Activated effector memory CD4-positive, alpha-beta T cell treated with Interleukin-2 at 50 U/mL for 16 hours (primary cell): ENCODE measurements at places on chromosomes 3 and 15.
A peak's percentile ranks its signal among the peaks of the same experiment; 100 is the strongest.

DNA sequence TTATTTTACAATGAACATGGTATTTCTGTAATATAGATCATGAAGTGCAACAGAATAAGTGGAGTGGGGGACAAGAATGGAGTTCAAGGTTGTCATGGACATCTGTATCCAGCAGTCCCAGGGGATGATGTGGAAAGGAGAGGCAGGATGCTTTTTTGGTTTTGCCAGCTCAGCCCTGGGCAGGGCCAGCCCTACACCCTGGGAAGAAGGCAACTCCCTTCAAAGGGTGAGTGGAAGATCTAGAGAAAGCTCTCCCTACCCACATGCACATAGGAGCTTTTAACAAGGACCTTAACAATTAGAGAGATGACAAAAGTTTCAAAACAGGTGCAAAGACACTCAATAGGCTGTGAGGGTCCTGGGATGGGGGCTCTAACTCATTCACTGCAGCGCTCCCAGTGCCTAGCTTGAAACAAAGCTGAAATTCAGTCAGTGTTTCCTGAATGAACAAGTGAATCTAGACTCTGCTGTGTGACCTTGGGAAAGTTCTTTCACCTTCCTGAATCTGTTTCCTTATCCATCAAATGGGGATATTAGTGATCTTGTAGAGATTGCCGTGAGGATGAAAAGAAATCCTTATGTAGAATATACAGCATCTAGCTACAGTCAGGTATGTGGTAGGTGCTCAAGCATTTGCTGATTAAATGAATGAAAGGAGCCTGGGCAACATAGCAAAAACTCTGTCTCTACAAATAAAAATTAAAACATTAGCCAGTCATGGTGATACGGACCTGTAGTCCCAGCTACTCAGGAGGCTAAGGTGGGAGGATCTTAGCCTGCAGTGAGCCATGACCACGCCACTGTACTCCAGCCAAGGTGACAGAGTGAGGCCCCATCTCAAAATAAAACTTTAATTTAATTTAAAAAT is 14.3 kb downstream of the BHLHE40 start:
- DNase-seq = no peak

- no peak for DNase-seq
These were observed 61.1 kb downstream of the MLH1 start for GRCh38 chr3:37054370-37054769.

DNA sequence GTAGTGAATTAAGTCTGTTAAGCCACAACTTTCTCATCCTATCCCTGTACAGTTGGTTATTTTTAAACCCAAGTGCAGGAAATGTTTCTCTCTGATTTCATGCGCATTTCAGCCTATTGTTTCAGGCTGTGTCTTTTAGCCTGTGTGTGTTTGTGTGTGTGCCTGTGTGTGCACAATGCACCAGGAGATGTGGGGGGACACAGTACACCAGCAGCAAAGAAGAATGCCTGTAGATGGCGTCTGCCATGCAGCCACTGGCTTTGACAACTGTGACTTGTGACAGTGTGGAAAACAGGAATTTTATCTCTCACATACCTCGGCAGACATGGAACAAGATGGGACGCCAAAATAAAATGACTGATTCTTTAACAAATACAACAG is 43.6 kb upstream of the PLXNA1 start:
- no peak for DNase-seq

DNA sequence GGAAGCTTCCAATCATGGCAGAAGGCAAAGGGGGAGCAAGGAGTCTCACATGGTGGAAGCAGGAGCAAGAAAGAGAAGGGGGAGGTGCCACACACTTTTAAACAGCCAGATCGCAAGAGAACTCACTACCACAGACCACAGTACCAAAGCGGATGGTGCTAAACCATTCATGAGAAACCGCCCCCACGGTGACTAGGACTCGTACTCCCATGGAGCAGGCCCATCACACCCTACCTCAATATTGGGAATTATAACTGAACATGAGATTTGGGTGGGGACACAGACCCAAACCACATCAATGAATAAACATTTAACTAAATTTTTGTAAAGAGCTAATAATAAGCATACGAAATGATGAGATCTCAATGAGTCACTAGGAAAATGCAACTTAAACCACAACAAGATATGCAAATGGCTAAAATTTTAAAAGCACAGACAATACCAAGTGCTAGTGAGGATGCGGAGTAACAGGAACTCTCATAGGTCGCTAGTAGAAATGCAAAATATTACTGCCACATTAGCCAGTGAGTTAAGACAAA is 10.0 kb downstream of the MRPS25 start:
- peak; percentile 26 for DNase-seq

- DNase-seq = no peak
These were observed 22.6 kb downstream of the SFMBT1 start for GRCh38 chr3:53023072-53023823.

DNA sequence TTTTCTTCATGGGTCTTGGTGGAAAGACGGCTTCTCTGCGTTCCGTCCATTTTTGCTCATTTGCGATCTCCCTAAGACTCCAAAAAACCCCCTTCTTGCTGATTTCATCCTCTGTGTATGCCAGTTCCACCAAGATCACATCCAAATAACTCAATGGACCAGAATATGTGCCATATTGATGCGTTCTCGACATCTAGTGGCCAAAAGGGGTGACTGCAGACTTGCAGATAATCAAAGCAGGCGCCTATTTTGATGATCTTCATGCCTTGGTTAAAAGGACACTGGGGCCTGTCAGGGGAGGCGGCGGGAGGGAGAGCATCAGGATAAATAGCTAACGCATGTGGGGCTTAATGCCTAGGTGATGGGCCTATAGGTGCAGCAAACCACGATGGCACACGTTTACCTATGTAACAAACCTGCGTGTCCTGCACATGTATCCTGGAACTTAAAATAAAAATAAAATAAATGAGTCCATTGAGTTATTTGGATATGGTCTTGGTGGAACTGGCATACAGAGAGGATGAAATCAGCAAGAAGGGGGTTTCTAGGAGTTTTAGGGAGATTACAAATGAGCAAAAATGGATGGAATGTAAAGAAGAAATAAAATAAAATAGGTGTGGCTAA is 104.2 kb upstream of the RAD18 start:
- DNase-seq = no peak

- DNase-seq = no peak
These were observed 27.3 kb downstream of the RBM6 start for GRCh38 chr3:49967291-49967690.

DNA sequence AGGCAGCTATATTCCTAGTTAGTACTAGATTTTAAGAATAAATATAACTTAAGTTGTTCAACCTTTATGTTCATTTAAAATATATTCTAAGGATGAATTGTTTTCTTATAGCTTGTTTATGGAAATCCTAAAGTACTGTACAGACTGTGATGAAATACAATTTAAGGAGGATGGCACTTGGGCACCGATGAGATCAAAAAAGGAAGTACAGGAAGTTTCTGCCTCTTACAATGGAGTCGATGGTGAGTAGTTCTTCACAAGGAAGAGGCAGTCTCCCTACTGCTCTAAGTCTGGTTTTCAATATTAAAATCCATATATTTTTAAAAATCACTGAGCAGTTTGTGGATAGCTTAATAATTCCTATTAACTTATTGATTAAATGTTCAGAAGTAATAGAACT is 29.6 kb downstream of the CALML4 start:
- no peak for DNase-seq

GRCh38 chr3:52835766-52836470 is 1.1 kb upstream of the MUSTN1 start:
- no peak for DNase-seq

- no peak for DNase-seq
These were observed 120.1 kb upstream of the THBS1 start for GRCh38 chr15:39460748-39461147.

DNA sequence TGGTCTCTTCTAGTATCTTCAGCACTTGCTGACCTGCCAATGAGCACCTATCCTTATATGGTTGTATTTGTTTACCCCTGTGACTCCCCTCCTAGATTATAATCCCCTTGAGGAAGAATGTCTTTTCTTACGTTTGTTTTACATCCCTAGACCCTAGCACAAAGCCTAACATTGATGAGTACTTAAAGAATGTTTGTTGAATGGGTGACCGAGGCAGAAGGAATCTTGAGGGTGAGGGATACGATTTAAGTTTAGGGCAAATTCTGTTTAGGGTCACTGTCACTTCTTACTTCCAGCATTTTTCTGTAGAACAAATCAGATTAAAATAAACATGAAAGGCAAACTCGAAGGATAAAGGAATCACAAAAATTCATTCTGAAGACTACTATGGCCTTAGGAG is 80.9 kb upstream of the FAM98B start:
- DNase-seq = no peak

- DNase-seq = no peak
These were observed 53.3 kb downstream of the EBLN2 start for GRCh38 chr3:73114711-73115110.

DNA sequence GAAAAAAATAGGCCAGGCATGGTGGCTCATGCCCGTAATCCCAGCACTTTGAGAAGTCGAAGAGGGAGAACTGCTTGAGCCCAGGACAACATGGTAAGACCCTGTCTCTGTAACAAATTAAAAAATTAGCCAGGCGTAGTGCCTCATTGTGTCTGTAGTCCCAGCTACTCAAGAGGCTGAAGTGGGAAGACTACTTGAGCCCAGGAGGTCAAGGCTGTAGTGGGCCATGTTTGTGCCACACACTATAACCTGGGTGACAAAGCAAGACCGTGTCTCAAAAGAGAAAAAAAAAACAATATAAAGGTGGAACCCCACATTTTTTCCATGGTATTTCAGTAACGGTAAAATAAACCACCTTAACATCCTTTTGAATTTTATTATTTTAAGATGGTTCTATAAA is 69.9 kb downstream of the DENND4A start:
- no peak for DNase-seq

GRCh38 chr15:30023798-30024295 is 58.9 kb upstream of the GOLGA8J start:
- no peak for DNase-seq

DNA sequence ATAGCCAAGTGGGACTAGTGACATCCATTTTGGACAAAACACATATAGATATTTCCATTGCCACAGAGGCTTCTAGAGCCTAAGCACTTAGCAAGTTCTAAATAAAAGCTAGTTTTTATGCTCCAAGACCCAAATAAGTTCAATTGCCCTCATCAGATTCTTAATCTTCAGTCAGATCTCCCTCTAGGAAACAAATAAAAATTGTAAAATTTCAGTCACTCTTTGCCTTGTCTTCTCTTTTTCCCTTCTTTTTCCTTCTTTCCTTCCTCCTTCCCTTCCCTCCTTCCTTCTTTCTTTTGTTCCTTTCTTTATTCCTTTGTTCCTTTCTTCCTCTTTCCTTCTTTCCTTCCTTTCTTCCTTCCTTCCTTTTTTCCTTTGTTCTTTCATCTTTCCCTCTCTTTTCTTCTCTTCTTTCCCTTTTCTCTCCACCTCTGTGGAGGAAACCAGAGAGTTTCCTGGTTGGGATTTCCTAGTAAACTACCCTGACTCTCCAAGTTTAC is 68.8 kb upstream of the GADL1 start:
- no peak for DNase-seq

GRCh38 chr15:88834211-88834812 is 31.1 kb downstream of the ACAN start:
- DNase-seq = peak; percentile 2

- DNase-seq = no peak
These were observed 11.5 kb downstream of the PPP4R2 start for GRCh38 chr3:73007992-73008712.

DNA sequence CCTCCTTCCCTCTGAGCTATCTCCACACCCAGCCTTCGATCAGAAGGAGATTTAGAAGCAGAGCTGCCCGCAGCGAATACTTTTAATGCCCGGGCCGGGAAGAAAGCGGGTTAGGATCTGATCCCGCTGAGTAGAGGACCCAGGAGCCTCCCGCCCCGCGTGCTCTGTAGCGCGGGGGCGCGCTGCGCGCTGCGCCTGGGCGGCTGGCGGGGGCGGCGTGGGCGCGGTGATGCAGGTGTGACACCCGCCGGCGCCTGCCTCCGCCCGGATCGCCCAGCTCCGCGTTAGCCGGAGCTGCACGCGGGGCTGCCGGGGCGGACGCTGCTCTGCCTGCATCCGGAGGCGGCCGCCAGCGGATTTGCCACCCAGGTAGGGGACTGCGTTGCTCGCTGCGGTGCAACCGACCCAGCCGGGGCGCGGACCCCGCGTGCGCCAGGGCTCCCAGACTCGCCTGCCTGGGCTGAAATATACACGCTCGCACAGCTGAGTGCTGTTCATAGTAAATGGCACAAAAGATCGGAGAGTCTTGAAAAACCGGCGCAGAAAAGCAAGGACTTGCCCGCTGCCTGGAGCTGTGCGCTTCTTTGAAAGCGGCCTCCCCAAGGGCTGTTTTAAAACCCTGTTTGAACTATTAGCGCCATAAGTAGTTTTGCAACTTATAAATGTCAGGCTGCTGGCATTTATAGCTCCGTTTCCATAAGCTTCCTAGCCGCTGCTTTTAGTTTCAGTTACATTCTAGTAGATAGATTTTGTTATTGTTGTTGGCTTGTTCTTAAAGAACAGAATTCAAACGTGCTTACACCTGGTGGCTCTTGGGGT is at the start of gene SV2B:
TSS of gene SV2B (plus strand) at position 263 of the 819 bp plus-strand sequence. CDS start 126,007 bp downstream, outside the sequence.
- peak; percentile 20 for DNase-seq

DNA sequence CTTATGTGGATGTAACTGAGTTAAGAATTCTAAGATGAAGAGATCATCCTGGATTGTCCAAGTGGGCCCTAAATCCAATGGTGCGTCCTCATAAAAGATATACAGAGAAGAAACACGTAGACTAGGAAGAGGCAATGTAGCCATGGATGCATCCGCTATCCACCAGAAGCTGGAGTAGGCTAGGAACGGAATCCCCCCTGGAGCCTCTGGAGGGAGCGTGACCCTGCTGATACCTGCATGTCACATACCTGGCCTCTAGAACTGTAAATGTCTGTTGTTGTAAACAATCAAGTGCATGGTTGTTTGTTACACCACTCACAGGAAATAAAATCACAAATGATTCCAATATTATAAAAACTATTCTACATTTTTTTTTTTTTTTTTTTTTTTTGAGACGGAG is 254.5 kb upstream of the RORA start:
- no peak for DNase-seq

- DNase-seq = no peak
These were observed 72.7 kb downstream of the UBE2E2 start for GRCh38 chr3:23275814-23276213.

DNA sequence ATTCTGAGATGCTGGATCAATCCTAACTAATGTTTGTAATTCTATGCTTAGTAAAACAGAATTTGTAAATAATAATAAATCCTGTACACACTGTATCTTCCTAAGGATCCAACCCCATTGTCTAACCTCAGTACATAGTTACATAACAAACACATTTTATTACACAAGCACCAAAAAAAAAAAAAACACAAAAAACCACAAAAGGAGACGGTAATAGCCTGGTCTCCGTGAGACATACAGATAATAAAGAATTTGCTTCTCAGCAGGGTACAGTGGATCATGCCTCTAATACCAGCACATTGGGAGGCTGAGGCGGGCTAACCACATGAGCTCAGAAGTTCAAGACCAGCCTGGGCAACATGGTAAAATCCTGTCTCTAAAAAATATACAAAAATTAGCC is 558.7 kb downstream of the MAGI1 start:
- DNase-seq = no peak

DNA sequence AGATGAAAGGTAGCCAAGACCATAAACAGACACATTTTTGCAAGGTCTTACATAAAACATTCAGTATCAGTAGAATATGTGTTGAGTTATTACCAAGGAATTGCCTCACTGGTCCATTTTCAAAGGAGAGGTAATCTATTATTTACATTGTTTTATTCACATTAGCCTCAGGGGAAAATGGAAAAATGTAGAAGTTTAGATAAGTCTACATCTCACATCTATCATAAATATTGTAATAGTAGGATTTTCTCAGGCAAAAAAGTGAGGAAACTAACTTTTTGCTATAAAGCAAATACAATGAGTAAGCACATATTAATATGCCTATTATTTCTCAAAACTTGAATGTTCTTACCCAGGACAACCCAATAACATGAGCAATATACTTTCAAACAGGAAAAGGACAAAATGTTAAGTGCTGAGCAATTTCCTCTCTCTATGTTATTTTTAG is 184.6 kb upstream of the AGTR1 start:
- no peak for DNase-seq
